ENCODE measurements at places on chromosomes 3 and 15.

DNA sequence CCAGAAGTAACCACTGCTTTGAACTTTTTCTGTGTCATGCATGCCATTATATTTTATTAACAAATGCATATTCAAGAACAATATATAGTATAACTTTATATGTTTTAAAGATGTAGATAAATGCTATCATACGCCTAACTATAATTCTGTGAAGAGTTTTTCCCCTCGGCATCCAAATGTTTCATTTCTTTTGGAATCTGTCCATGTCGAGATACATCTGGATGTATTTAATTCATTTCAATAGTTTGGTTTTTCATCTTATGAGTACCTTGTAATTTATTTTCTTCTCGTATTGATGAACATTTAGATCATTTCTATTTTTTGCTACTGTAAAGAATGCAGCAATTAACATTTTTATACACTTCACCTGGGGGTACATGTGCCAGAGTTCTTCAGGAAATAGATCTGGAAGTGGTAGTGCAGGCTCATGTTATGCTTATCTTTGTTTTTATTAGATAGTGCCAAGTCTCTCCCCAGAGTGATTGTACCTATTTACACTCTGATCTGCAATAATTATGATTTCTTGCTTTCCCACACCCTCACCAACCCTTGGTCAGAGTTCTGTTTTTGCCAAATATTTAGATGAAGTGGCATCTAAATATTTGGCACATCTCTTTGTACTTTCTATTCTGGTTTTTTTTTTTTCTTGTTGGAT lies 29.7 kb downstream of the USP13 start:
- no peak for DNase-seq

- DNase-seq = no peak
Observed at GRCh38 chr15:60001610-60002527, 2.2 kb upstream of the FOXB1 start.

DNA sequence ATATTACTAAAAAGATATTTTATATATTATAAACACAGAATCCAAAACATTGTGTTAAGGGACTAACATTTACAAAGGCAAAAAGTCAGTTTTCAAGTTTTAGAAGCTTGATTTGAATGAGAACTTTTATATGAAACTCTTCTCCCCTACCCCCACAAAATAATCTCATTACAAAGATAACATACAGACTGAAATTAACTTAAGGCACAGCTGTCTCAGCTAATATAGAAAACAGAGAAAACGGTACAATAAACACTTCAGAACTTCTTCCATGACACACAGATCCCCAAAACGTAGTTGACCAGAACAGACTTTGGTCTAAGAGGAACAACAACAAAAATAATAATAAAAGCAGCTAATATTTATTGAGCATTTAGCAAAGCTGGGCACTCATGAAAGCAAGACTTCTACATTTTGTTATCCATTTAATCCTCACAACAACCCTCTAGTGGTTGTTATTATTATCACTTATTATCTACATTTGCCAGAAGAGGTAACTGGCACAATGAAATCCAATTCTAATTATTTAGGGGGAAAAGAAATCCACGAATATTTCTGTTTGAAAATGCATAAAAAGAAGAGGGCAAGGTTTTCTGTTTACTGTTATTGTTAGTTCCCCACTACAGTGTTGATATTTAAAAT lies 68.1 kb downstream of the PFN2 start:
- DNase-seq = no peak

- no peak for DNase-seq
Observed at GRCh38 chr15:68655686-68656437, 77.1 kb downstream of the CORO2B start.

DNA sequence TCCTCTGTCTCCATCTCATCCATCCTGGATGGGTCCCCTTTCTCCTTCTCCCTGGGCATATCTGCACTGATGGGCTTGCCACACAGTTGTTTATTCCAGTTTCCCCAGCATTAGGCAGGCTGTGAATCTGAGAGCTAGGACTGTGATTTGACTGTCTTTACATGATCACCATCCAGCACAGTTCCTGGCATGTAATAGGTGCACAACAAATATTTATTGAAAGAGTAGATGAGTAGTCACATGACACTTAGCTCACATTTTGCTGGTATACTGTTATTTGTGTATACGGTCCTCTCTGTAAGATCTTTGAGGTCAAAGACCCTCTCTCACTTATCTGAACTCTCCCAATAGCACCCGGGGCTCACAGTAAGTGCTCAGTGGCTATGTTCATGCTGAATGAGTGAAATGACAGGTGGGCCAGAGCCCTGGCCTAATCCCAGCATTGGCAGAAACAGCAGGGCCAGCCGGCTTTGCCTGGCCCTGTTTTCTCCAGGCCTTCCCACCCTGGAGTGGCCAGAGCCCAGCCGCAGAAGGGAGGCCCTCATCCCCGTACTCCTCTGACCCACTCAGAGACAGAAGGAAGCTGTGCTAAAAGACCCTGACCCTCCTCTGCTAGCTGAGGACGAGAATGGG lies 16.2 kb upstream of the BAHD1 start:
- DNase-seq = no peak

DNA sequence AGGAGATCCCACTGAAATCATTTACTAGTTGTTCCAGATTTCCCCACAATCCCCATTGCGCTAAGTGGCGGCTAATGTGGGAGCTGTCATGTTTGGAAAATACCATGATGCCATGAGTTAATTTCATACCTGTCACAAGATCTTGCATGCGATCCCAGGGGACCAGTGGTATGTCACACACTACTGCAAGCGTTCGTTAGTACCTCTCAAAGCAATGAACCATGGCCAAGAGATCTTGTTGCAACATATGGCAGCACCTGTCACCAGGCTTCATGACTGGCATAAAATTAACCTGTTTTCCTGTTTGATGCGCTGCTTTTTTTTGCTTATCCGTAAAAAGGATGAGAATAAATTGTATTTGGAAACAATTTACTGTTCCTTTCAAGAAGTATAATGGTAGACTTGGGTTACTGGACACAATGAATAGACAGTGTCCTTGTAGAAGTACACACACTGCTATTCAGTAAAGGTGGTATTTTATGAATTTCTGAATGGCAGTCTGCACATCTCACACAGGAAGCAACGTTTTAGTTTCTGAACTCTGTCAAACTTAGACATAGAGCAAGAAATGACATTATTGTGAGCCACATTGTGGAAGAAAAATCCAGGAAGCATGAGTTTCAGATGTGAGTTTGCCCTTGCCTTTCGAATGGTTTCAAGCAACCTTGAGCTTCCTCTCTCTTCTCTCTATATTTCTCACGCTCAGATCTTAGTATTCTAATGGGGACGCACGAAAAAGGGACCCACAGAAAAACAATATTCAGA lies 81.9 kb downstream of the CHL1 start:
- no peak for DNase-seq

Data from suppressor macrophage treated with lipopolysaccharide for 1 hour (primary cell).